ENCODE measurements at places on chromosomes 3 and 15.

- no peak for DNase-seq
These were observed 734.0 kb upstream of the NR2F2 start for GRCh38 chr15:95596496-95596895.

DNA sequence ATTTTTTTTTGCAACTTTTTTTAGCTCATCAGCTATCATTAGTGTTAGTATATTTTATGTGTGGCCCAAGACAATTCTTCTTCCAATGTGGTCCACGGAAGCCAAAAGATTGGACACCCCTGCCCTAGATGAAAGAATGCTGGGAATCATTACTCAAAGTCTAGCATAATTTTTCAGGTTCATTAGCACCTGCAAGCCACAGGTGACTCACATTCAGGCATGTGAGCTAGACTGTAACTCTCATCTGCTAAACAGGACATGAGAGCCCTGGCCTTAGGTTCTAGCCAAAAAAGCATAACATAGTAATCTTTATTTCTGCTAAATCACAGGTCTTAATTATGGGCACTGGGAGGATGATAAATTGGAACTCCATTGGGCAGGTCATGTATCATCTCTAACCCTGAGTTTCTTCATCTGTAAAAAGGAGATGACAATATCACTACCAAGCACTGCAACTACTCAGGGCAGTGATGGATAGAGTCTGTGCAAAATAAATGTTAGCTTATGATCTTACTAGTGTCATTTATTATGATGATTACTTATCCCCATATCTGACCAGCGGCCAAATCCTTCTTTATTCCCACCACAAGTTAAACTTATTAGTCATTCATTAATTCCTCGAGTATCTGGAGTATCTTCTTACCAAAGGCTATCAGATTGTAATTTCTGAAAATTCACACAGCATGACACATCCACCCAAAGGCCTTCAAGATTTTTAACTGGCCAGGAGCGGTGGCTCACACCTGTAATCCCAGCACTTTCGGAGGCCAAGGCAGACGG, 125.0 kb downstream of the PLD1 start:
- DNase-seq = no peak

DNA sequence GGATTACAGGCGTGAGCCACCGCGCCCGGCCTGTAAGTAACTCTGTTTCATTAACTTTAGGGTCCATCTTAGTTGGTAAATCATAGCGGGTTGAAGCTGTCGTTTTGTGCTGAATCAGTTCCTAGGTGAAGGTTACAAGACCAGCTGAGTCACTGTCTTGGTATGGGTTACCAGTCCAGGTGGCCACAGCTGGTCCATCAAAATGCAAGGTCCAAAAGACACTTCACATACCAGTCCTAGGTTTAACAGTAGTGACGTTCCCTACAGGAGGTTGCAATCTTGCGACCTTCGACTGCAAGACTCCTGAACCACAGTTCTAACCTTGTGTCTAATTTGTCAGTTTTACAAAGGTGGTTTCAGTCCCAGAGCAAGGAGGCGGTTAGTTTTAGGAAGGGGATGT, 160.1 kb upstream of the ATP10A start:
- DNase-seq = no peak

GRCh38 chr3:59320080-59320479, 270.3 kb upstream of the CFAP20DC start:
- no peak for DNase-seq

GRCh38 chr15:80934761-80935221, 54.8 kb downstream of the MESD start:
- no peak for DNase-seq

- DNase-seq = no peak
These were observed 28.5 kb downstream of the COMMD2 start for GRCh38 chr3:149723781-149724180.

- DNase-seq = no peak
These were observed 29.0 kb upstream of the SLC2A2 start for GRCh38 chr3:171055336-171056178.

DNA sequence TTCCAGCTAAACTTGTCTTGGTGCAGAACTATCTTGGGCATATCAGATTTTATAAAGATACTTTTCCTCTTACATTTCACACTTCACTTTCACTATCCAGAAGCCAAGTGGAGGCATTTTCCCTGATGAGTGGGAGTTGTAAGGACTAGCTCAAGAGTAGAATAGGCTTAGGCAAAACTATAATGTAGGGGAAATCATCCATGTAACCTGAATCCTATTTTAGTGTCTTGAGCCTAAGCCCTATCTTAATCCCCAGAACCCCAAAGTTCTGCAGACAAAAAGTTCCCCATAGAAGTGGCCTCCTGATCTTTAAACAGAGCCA, 42.2 kb upstream of the CD47 start:
- DNase-seq = no peak

DNA sequence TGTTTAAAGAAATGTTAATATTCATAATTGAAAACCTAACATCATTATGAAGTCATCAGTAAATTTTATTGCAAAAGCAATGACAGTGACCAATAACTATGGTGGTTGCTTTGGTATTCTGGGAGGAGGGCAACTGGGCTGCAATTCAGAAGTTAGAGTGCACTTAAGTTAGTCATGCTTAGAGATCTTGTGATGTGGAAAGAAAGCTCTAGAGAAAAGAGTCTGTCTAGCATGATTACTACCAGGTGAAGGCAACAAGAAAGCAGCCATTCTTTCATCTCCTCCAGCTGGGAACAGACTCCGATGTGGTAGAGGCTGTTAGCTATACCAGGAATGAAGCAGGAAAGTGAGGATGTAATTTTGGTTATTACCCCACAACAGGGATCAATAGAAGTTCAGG, 625.6 kb downstream of the SI start:
- DNase-seq = no peak

- DNase-seq = no peak
These were observed 195.8 kb downstream of the SHQ1 start for GRCh38 chr3:72652395-72652794.

GRCh38 chr3:27545061-27545460, 60.9 kb upstream of the SLC4A7 start:
- no peak for DNase-seq
